ENCODE measurements at places on chromosomes 6 and 20. TPM values are rescaled to one million over a fixed set of nuclear protein-coding genes. Genes with fewer than 3 reads are reported as not detected.

GRCh38 chr6:33430334-33430733, 10.5 kb downstream of the SYNGAP1 start:
- no peak for DNase-seq

- no peak for DNase-seq
Measured at GRCh38 chr6:84764332-84765049, at the start of gene TBX18. TBX18 (minus strand) TSS chr6:84764598; CDS start chr6:84764181, 417 bp downstream.

DNA sequence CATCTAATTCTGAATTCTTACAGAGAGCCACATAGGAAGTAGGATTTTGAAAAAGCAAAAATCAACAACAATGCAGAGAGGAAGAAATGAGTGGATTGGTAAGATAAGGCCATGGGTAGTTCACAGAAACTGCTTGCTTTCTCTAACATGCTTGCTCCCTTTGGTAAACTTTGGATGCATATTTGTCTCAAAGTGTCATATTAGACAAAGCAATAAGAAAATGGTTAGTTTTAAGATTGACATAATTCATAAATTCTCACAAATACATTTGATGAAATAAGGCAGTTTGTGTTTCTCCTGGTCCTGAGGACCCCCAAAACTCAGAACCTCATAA, 31.7 kb downstream of the UTRN start:
- no peak for DNase-seq

- DNase-seq, result no peak
Measured at GRCh38 chr20:32354592-32355416, 3.3 kb upstream of the ASXL1 start.

DNA sequence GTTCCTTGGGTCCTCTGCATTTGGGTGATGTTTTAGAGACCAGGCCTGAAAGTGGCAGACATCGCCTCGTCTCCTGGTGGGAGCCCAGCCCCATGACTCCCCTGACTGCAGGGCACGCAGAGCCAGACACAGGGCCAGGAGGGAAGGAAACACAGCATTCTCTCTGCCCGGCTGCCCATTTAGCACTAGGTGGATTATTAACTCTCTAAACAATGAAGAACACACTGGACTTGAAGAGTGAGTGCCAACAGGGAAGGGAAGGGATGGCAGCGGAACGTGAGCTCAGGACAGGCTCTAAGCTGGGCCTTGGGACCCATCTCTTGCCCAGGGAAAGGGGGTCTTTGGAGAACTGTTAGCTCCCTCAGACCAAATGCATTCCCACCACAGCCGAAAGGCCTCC, 80.4 kb downstream of the TBXT start:
- no peak for DNase-seq

GRCh38 chr6:3663081-3663480, 88.4 kb downstream of the PXDC1 start:
- no peak for DNase-seq

- no peak for DNase-seq
Measured at GRCh38 chr20:43477619-43478018, 19.9 kb downstream of the SRSF6 start.

DNA sequence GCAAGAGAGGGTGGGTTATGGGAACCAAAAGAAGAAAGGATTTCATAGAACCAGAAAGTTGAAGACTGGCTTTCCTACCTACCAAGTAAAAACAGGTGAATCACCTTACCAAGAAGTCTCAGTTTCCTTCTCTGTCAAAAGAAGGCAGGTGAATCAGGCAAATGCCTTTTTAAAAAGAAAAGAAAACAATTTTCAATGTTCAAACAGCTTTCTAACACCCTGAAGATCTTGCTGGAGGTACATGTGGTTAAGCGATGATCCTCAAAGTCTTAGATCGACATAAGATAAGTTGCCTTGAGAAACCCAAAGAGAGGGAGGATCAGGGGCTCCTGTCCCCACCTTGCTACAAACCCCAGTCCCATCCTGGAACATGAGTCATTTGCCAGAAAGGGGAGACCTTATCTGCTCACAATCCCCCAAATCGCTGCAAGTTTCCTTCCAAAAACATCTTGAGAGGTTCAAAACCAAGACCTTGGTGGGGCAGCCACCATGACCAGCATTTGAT, 71.6 kb downstream of the NFATC2 start:
- peak; percentile 58 for DNase-seq

- no peak for DNase-seq
Measured at GRCh38 chr20:8244637-8245036, 112.6 kb downstream of the PLCB1 start.

GRCh38 chr6:29294499-29294914, 7.0 kb upstream of the OR14J1 start:
- no peak for DNase-seq

DNA sequence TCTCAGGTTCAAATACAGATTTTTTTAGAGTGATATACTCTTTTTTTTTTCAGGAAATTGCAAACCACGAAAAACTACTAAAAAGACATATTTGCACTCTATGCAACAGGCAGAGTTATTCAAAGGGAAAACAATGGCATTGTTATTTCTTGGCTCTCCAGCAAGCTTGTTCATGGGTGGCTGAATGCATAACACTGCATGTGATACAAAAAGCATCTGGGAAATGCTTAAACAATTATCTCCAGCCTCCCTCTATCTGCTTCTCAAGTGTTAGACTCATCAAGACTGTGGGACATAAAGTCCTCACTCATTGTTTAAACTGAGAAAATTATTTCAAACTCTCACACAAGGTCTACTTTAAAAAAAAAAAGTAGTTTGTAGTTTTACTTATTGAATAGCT, 7.3 kb upstream of the COL12A1 start:
- DNase-seq, result no peak

DNA sequence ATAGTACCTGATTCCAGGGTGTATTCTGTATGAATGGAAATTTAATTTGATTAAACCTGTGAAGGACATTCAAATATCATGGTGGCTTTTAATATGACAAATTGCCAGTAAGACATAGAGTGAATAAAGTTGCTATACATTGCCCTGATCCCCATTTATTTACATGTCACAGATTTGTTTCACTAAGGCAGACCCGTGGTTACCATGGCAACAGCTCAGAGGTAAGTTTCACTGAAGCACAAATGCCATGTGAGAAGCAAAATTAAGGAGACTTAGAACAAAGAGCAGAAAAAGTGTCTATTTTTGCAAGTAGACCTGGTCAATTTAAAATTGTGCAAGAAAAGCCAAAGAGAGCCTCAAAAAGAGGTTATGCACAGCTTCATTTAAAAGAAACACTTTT, 63.7 kb downstream of the PXDC1 start:
- DNase-seq, result no peak

DNA sequence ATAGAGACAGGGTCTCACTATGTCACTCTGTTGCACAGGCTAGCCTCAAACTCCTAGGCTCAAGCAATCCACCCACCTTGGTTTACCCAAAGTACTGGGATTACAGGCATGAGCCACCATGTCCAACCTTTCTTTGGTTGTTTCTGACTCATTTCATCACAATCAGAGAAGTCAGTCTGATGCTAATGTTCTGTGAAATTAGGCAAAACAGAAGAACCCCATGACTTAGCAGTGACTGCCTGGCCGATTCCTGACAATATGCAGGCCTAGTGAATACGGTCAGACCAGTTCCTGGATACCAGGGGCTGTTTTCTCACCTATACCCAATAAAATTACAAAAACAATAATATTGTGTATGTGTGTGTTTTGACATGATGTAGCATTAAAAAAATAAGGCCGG, 58.8 kb upstream of the BTN3A2 start:
- DNase-seq, result no peak

- peak; percentile 37 for DNase-seq
Measured at GRCh38 chr6:75283907-75284631, 523 bp downstream of the TMEM30A start.

- DNase-seq, result peak; percentile 25
Measured at GRCh38 chr20:37651932-37652331, 41.9 kb upstream of the CTNNBL1 start.

GRCh38 chr20:32406701-32407100, 48.6 kb downstream of the ASXL1 start:
- DNase-seq, result no peak

- DNase-seq, result no peak
Measured at GRCh38 chr20:52404671-52405070, 213.1 kb upstream of the ZFP64 start.

GRCh38 chr6:54419885-54420284, 111.6 kb downstream of the TINAG start:
- DNase-seq, result no peak

DNA sequence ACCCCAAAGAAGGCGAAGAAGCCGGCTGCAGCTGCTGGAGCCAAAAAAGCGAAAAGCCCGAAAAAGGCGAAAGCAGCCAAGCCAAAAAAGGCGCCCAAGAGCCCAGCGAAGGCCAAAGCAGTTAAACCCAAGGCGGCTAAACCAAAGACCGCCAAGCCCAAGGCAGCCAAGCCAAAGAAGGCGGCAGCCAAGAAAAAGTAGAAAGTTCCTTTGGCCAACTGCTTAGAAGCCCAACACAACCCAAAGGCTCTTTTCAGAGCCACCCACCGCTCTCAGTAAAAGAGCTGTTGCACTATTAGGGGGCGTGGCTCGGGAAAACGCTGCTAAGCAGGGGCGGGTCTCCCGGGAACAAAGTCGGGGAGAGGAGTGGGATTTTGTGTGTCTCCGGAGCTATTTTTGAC, 69.6 kb downstream of the HFE start:
- peak; percentile 84 for DNase-seq

DNA sequence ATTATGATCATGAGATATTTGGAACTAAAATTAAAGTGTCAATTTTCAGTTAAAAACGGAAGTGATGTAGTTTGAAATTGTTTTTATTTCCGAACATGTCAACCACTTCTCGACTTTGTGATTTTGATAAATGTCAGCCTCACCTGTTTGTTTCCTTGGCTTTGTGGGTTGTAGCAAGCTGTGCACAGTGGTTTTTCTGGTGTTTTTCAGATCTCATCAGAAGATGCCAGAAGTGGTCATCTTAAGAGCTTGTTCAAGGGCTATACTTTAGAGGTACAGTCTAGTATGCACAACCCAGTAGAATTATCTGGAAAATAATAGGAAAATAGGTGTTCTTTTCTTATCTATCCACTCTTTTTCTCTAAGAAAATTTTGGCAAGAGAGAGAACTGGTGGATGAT, 134.0 kb downstream of the GRIK2 start:
- no peak for DNase-seq

GRCh38 chr20:15699431-15700146, 873.7 kb downstream of the KIF16B start:
- DNase-seq, result no peak

GRCh38 chr6:83708970-83709747, at the start of gene SNAP91:
SNAP91 (minus strand) TSS chr6:83709101; CDS start chr6:83707927, 1,174 bp downstream.
- DNase-seq, result no peak

DNA sequence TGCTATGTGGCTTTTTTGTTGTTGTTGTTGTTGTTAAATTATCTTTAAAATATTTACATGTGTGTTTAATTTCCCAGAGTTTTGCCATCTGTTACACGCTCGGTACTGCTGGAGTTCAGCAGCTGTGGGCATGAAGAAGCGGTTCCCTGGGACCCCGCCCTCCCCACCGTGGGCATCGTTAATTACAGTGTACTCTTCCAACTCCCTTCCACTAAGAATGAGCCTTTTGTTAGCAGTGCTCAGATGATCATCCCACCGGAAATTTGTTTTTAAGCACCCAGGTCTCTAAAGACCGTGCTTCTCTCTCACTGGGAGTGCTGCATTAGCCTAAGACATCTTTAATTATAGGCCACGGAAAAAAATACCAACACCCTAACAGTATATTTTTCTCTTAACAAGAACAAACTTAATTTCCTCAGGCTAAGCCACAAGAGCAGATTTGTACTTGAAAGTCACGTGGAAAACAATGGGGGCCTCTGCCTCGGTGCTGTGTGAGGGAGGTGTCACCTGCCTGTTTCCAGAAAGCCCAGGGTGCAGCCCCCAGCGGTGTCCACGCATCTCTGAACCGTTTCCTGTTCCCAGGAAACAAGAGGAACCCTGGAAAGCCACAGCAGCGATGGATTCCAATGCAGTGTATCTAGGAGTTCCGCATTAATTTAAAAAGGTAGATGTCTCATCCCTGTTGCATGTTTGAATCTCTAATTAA, 113.3 kb upstream of the FRMD1 start:
- DNase-seq, result no peak

GRCh38 chr20:48350313-48350988, 477.3 kb downstream of the PREX1 start:
- no peak for DNase-seq

GRCh38 chr6:148164645-148165044, 178.0 kb upstream of the SASH1 start:
- DNase-seq, result no peak

GRCh38 chr20:40008177-40008576, 680.9 kb downstream of the MAFB start:
- DNase-seq, result no peak

- DNase-seq, result no peak
Measured at GRCh38 chr6:71621918-71622519, 264.3 kb upstream of the RIMS1 start.

SALL4 gene
- total RNA-seq, result not detected

CCM2L gene
- not detected for total RNA-seq

SPEF1 gene
- total RNA-seq, result 0.16 TPM

CYP39A1 gene
- not detected for total RNA-seq

TRIM10 gene
- not detected for total RNA-seq

SAPCD1 gene
- 15.4 TPM for total RNA-seq

DEFB118 gene
- total RNA-seq, result not detected

C20orf202 gene
- total RNA-seq, result not detected

HNF4A gene
- not detected for total RNA-seq

PNLDC1 gene
- total RNA-seq, result 0.79 TPM

KCNQ2 gene
- total RNA-seq, result not detected
